Skeletal muscle cell (primary cell): ENCODE measurements at places on chromosomes 11 and 22.

DNA sequence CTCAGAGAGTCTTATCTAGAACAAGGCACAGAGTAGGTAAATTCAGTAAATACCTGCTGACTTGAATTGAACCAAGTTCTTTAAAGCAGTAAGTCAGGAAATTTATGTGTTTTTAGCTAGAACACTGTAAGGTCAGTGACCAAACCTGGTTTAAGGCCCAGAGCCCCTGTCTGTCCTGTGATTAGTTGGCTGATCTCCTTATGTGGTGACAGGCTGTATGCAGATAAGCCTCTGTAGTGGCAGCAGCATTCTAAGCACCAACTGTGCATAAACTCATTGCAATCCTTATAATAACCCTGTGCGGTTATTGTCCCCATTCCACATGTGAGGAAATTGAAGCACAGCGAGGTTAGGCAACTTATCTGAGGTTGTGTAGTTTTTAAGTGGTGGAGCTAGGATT is 40.5 kb downstream of the FBXO7 start:
- DNase-seq: no peak

GRCh38 chr11:82305123-82305522 is 428.5 kb downstream of the FAM181B start:
- DNase-seq: no peak

- no peak for DNase-seq
These were observed 173.1 kb upstream of the API5 start for GRCh38 chr11:43138621-43139140.

DNA sequence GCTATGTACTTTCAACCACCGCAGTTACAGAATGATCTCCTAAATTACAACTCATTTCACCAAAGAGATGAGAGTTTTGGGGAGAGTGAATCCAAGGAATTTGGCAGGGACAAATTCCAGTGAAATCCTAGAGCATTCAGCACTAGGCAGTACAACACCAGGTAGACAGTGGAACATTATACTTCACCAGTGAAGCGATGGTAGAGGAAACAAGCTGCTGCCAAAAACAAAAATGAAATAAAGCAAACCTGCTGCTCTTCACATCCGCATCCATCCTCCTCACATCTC is 16.9 kb downstream of the SMCO4 start:
- DNase-seq: no peak

- DNase-seq: no peak
These were observed 79.0 kb downstream of the MICAL3 start for GRCh38 chr22:17945156-17945887.

DNA sequence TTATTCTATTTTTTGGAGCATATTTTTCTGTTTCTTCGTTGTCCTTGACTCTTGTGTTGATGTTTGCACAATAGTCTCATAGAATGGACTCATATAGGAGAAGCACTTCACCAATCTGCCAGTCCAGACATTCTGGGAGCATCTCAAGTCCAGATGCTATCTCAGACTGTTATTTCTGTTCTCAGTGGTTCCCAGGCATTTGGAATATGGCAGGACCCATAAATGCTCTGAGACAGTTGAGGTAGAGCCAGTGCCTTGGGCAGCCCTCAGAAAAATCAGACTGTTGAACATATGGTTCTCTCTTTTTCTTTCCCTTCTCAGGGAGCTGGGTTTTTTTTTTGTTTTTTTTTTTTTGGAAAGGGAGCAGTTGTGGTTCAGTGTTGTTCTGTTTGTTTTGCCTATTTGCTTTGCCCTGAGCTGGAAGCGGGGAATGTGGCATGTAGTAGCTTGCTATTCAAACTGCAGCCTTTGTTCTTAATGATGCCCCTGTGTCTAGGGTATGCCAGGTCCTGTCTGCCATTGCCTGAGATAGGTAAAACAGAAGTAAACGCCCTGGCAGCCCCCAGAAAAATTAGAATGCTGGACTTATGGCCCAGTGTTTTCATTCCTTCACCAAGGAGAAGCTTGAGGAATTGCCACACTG is 3.7 kb upstream of the MS4A2 start:
- DNase-seq: no peak
